CD4-positive, alpha-beta T cell treated with Interleukin-1 beta for 1 hour (primary cell): ENCODE measurements at places on chromosomes 4 and X.

DNA sequence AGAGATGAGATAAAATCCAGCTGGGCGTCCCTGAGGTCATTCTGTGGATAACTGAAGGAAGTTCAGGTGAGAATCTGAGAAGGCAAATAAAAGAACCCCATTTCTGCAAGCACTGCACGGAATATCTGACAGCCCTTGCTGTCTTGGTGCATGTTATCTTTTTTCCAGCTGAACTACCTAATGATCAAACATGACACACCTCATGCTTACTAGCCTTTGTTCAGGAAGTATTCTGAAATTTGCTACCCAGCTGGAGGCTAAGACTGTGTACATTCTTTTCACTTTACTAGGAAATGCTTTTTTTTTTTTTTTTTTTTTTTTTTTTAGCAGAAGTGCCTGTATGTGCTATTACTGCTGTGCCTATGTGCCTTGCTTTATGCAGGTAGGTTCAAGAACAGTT, 718.1 kb downstream of the SMARCA1 start:
- no peak for DNase-seq

GRCh38 chr4:53776141-53776540, 184.9 kb upstream of the LNX1 start:
- DNase-seq: no peak

DNA sequence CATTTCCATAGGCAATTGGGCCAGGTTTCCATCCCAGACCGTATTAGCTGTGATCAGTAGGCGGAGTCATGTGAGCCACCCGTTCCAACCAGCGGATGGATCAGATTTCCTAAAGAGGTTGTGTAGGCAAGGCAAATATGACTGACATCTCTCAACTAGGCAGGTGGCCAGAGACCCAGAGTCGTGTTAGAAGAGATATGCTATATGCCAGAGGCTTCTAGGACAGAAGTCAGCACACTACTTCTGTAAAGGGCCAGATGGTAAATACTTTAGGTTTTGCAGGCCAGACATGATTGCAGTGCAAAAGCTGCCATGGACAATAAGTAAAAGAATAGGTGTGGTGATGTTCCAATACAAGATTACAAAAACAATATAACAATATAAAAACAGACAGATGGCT, 788.4 kb downstream of the RPA4 start:
- DNase-seq: no peak

GRCh38 chr4:112523764-112524505, 8.0 kb upstream of the NEUROG2 start:
- DNase-seq: peak; percentile 75

DNA sequence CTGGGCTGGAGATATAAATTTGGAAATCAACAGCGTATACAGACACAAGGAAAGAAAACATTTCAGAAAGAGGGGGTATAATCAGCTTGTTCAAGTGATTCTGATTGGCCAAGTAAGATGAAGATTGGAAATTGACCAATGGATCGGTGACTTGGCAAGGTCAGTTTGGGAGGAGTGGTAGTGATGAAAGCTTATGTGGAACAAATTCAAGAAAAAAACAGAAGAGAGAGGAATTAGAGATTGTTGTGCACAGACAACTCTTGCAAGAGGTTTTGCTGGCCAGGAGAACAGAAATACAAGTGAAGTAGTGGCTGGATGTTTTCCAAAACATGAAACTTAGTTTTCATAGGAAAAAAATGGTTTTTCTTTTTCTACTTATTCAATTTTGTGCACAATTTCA, 16.3 kb downstream of the CD38 start:
- no peak for DNase-seq

DNA sequence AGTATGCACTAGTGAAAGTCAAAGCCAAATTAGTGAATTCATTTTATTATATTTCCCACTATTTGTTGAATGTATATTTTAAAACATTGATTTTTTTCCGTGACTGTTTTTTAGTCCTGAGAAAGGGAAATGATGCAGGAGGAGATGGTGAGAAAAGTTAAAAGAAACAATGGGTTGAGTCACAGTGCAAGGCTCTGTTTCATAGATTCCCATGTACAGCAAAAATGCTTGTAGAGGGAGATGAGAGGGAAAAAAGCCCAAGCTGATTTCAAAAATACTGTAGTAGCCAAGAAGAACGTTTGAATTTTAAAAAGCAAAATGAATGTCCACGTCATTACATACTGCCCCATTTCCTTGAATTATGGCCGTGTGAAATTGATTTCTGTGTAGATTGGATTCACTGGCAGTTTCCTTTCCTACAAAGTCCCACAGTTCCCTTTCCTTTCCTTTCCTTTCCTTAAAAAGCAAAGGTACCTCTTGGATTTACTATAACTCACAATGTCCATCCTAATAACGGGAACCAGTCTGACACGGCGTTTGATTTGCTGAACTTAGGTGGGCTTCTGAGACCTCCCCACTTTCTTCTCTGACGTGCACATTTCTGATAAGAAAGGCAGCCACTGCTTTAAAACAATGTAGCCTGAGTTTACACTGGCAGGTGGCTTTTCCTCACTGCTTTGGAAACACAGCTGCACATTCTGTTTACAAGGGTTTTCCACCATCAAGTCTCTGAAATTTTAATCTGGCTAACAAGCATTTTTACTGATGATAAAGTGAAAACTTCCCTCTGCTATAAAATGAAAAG, 63.7 kb downstream of the SPCS3 start:
- no peak for DNase-seq

DNA sequence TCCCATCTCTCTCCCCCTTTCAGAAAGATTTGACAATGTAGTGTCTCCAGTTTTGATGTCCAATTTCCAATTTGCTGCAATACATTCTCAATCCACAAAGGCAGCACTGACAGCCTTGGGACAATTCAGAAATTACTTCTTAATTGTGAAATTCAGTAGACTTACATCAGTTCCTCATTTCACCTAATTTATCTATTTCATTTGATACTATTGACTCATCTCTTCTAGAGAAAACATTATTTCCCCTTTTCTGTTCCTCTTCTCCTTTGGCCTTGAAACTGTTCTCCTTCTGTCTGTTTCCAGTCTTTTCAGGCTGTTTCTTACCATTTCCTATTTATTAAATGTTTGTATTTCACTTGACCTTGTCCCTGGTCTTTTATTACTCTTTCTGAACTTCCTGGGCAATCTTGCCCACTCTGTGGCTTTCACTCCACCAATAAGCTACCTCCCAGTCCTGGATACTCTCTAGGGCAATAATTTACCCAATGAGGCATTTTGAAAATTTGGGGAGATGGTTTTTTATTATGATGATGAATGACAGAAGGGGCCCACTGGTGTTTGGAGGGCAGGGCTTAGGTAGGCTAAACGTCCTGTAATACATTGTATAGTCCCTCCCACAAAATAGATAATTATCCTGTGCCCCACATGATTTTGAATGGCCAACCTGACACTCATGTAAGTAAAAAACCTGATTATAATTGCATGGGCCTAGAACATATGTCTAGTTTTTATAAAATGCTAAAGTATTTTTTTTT, 498.0 kb upstream of the BOD1L1 start:
- no peak for DNase-seq

DNA sequence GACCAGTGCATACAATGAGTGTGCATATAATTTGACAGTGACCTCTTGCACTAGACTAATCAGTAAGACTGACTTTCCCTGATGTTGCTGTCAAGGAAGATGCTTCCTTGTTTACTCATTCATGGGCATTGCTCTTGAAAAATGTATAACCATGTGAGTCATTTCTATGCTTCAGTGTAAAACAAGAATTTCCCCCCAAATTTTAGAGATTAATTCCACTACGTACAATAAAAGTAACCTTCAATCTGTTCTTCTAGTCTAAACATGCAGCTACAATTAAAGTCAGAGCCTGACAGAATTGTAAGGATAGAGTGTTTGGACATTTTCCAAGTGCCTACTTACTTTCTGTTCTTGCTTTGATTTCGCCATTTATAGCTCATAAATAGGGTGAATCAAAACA, 935.7 kb downstream of the RAPGEF2 start:
- DNase-seq: no peak

DNA sequence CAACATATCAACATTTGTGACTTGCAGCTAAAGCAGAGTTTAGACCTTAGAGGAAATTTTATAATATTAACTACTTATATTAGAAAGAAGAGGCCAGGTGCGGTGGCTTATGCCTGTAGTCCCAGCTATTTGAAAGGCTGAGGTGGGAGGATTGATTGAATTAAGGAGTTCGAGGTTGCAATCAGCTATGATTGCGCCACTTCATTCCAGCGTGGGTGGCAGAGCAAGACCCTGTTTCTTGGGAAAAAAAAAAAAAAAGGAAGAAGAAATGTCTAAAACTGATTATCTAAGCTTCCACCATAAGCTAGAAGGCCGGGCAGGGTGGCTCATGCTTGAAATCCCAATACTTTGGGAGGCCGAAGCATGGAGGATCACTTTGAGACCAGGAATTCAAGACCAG, 42.0 kb upstream of the USP9X start:
- no peak for DNase-seq

DNA sequence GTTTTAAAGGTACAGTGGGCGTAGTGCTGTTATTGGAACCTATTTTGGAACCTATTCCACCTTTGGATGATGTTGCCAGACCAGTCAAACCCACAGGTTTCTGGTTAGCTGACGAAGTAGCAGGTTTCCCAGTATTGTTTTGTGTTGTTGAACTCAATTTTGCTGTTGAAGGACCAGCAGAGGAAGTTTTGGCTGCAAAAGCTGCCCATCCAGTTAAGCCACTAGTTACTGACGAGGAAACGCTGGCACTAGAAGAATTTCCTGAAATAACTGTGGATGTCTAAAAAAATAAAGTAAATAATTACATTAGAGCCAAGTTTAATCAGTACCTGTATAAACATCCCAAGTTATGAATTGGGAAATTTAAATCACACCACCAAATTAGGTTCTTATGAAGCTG, 25.5 kb downstream of the INTS12 start:
- no peak for DNase-seq

GRCh38 chr4:122234686-122235085, 82.6 kb downstream of the BLTP1 start:
- no peak for DNase-seq

- no peak for DNase-seq
Observed at GRCh38 chr4:55132775-55133174, 7.4 kb upstream of the KDR start.

- DNase-seq: no peak
Observed at GRCh38 chrX:150298841-150299551, 64.1 kb upstream of the MAMLD1 start.

GRCh38 chr4:124478470-124478869, 234.1 kb downstream of the ANKRD50 start:
- DNase-seq: no peak

- DNase-seq: no peak
Observed at GRCh38 chrX:102129473-102129872, 4.0 kb downstream of the TCEAL2 start.

GRCh38 chr4:43399726-43400125, 507.2 kb downstream of the GRXCR1 start:
- no peak for DNase-seq

DNA sequence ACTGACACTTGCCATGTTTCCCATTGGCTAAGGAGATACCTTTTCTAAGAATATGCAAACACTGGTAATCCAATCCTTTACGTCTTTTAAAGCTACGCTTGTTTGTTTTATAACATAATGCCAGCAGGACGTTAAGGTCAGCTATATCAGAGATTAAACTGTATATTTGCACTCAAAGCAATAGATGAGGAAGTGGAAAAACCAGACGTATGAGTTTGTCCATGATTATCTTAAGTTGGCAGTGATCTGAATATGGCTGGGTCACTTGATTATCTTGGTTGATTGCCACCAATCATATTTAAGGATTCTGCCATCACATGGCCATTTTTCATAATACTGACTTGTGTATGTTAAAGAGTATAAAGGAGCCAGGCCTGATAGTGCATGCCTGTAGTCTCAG, 19.4 kb downstream of the TMSB4X start:
- no peak for DNase-seq

DNA sequence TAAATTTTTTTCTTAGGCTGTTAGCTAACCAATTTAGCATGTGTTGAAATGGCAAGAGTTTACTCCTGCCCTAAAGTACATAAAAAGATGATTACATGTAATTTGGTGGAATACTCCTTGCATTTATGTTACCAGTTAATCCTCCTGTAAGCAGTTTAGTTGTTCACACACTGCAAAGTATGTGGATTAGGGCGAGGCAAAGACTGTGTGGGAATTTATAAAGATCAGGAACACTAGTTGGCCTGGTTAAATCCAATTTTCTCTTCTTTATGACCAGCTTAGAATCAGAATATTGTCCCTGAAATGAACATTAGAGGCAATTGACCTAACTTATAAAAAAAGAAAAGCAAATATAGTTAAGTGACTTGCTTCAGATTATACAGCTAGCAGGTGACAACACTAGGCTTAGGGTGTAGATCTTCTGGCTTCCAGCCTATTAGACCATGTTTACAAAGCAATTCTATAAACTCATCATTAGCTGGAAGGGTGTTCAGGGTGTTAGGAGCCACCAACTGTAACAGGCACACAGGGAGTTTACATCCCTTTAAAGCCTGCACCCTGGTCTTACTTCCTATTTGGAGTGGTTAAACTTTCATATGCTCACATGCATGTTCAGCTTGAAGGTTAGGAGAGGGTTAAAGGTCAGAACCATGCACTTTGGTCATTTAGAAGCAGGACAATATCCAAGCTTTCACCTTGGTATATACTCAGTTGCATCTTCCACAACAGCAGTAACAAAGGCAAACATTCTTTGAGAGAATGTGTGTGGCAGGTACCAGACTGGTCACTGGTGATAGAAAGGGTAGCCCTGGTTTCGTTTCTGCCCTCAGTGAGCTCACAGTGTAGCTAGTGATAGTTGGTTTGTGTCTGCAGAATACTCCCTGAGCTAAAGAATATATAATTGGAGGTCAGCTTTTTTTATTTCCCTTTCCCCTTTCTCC, 72.6 kb downstream of the GC start:
- no peak for DNase-seq

DNA sequence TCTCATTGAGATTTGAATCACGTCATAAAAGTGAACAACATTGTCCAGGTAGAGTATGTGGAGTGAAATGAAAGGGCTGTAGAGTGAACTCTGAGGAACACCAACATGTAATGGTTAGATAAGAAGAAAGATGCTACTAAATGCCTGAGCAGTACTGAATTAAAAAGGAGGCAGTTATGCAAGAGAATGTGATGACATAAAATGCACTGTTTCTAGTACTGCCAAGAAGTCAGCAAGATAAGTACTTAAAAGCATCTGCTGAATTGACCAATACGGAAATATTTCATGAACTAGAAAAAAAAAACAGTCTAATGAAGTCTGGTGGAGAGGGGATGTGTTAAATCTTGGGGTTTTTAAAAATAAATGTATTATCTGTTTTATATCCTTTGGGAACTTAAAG, 583.8 kb upstream of the GALNT7 start:
- DNase-seq: no peak

DNA sequence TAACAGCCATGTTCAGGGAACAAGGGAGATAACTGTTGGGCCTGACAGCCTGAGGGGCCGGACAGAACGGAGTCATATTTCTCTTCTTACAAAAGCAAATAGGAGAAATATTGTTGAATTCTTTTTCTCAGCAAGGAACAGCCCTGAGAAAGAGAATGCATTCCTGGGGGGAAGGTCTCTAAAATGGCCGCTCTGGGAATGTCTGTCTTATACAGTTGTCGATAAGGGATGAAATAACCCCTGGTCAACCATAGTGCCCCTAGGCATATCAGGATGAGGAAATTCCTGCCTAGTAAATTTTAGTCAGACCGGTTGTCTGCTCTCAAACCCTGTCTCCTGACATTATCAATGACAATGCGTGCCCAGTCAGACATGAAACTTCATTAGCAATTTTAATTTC, 1925.5 kb downstream of the PCDH7 start:
- DNase-seq: no peak
